ENCODE measurements at places on chromosomes 4 and X. TPM values are rescaled to one million over a fixed set of nuclear protein-coding genes. Genes with fewer than 3 reads are reported as not detected.

Gene NHS
- 2.2 TPM for polyA plus RNA-seq

Gene PIR
- 11.7 TPM for polyA plus RNA-seq

Gene SRPX2
- polyA plus RNA-seq: 47.3 TPM

Gene PPEF1
- not detected for polyA plus RNA-seq

Gene MAGEA1
- not detected for polyA plus RNA-seq

Gene SPARCL1
- not detected for polyA plus RNA-seq

Gene NOX1
- polyA plus RNA-seq: not detected

Gene USP17L13
- polyA plus RNA-seq: not detected

Gene TECRL
- not detected for polyA plus RNA-seq

Gene TCEAL5
- not detected for polyA plus RNA-seq

Gene ITM2A
- polyA plus RNA-seq: not detected

Gene DUSP21
- polyA plus RNA-seq: not detected

Gene FOXO4
- 2.4 TPM for polyA plus RNA-seq

Gene RBM46
- polyA plus RNA-seq: 0.01 TPM

All from BJ (cell line).